NCI-H1048 (cell line): ENCODE measurements at places on chromosomes 4 and X.

DNA sequence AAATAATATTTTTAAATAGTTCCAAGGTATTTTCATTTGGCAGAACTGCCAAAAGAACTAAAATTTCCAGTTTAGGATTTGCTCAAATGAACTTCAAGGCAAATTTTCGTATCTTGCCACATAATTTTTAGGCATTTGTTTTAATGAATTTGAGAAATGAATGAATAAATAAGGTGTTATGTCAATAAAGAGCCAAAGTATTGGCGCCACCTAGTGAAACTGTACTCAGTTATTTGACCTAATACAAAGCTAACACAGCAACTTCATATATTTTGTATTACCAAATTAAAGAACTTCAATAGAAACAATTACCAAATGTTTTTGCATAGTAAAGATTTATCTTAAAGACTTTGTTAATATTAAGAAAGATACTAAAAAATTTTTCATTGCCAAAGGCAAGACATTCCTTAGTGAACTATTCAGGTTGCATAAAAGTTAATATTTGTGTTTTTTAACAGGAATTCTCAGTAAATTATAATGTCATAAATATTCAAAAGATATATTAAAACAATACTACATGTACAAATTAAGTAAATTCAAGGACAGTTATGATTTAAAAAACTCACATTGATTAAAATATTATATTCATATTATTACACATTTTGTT lies 50.3 kb downstream of the STPG2 start:
- no peak for DNase-seq

- no peak for DNase-seq
These were observed 66.1 kb downstream of the DNAAF6 start for GRCh38 chrX:107272431-107272921.

GRCh38 chrX:40244980-40245379 lies 147.2 kb upstream of the BCOR start:
- no peak for DNase-seq

DNA sequence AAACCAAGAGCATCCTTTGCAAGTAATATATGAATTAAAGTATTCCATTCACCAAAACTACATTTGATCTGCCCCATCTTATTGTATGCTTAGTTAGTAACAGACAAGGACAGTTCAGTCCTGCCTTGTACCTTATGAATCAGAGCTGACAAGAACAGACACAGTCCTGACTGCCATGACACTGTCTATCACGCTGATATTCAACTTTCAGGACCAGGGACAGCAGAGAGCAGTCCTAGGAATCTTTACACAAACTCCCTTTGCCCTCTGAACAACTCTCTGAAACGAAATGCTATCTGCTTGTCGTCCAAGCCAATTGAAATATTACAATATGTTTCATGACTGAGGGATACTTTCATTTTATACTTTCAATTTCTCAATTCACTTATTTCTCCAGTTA lies 268.6 kb upstream of the VCX start:
- no peak for DNase-seq

GRCh38 chr4:26566133-26566532 lies 17.8 kb upstream of the TBC1D19 start:
- no peak for DNase-seq
